ENCODE measurements at places on chromosomes 1 and 21.

- DNase-seq: no peak
Measured at GRCh38 chr1:154726896-154727753, 119.1 kb upstream of the ADAR start.

DNA sequence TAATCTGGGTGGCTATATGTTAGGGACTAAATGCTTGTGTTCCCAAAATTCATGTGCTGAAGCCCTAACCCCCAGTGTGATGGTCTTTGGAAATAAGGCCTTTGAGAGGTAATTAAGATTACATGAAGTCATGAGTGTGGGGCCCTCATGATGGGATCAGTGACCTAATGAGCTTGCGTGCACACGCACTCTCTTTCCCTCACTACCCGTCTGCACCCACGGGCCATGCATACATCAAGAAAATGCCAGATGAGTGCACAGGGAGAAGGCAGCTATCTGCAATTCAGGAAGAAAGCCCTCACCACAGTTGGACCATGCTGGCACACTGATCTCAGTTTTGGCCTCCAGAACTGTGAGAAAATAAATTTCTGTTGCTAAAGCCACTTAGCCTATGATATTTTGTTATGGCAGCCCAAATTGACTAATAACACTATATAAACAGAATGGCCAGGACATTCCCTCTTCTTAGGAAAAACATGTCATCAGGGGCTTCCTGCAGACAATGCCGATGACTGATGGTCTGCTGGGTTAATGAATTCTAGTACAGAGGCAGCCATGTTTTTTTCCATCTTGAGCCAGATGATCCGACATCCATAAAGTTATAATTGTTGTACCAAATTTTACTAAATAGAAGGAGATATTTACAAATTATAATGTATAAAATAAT lies 18.1 kb upstream of the MYOG start:
- DNase-seq: no peak

DNA sequence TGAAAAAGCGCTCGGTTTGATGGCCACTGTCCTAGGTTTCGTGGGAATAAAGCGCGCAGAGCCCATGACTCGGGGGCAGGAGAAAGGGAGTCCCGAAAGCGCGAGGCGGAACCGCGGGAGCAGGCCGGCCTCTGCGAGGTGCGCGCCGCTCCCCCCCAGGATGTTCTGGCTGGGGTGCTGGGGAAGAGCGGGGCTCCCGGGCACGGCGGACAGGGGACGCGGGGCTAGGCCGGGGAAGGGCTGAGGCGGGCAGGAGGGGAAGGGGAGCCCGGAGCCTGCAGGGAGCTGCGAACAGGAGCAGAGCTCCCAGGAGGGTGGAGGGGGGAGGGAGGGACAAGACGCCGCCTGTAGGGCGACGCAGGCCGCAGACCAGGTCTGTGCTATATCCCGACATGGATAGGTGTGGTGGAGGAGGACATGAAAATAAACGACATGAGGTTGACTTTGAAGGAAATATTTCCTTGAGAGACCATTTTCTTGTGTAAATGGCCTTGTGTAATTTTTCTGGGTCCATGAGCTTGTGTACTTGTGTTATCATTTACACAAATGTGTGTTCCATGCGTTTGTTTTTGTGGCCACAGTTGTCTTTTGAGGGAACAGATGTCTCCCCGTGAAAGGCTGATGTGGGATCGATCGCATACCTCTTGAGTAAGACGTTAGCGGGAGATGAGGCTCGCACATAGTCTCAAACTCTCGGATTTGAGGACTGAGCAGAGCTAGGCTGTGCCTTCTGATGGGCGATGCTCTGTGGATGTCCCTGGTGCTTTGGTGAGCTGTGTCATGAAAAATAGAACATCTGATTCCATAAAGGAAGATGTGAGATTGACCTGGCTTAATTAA lies 1.3 kb downstream of the PCNT start:
- DNase-seq: no peak

DNA sequence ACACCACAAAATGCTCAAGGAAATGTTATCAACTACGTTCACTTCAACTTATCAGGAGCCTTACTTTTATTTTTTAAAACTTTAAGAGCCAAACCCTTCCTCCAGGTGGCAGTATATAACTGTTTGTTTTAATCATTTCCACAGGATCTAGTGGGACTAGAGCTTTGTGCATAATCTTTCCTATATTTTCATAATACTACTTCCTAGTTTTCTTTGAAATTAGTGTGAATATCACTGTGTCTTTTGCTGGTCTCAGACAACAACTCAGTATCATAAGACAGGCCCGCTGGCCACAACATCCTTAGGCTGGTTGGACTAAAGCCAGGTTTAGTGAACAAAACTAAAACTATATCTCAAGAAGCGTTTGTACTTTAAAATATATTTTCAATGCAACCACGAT lies 145.5 kb downstream of the TIAM1 start:
- peak; percentile 36 for DNase-seq

- DNase-seq: no peak
Measured at GRCh38 chr1:230781594-230781993, 34.4 kb downstream of the CAPN9 start.
